Stimulated activated CD4-positive, alpha-beta T cell treated with anti-CD3 and anti-CD28 coated beads, Interleukin-2, amount 100 ng/mL, for 24 hours (primary cell): ENCODE measurements at places on chromosomes 1 and 21.
A peak's percentile ranks its signal among the peaks of the same experiment; 100 is the strongest.

DNA sequence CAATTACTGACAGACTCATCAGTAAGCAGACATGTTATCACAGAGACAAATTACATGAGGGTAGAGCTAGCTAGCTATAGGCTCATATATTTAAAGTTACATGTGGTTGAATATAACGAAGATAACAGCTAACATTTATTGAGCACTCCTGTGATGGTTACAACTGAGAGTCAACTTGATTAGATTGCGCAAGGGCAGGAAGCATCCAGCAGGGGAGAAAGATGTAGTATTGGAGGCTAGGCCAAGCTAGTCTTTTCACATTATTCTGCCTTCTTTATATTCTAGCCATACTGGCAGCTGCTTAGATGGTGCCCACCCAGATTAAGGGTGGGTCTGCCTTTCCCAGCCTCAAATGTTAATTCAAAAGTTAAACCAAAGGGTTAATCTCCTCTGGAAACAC lies 37.1 kb downstream of the PIGK start:
- DNase-seq = no peak

DNA sequence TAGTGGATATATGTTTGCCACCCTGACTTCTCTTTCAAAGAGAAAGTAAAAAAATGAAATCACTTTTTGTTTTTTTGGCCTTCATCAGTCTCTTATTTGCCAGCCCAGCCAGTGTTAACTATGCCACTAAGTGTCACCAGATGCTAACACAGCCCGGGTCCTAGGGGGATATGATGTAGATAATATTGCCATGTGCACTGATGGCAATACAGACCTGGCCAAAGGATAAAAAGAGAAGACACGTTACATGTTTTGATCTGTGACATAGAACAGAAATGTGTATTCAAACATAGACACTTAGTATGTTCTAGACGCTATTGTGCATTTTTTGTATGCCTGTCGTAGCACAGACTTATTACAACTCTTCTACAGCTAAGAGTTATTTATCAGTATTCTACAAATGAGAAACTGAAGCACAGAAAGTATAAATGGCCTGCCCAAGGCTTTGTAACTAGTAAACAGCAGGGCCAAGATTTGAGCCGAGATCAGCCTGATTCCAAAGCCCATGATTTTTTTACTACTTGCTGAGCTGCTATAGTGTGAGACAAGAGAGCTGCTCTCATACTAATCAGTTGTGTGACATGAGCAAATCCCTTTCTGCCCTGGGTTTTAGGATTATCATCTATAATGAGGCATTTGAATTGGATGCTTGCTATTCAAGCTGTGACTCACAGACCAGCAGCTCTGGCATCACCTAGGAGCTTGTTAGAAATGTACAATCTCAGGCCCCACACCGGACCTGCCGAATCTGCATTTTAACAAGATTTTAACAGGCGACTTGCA lies 6.3 kb downstream of the LRRC53 start:
- DNase-seq = no peak

- DNase-seq = no peak
Measured at GRCh38 chr1:166588741-166589140, 250.5 kb upstream of the POGK start.

DNA sequence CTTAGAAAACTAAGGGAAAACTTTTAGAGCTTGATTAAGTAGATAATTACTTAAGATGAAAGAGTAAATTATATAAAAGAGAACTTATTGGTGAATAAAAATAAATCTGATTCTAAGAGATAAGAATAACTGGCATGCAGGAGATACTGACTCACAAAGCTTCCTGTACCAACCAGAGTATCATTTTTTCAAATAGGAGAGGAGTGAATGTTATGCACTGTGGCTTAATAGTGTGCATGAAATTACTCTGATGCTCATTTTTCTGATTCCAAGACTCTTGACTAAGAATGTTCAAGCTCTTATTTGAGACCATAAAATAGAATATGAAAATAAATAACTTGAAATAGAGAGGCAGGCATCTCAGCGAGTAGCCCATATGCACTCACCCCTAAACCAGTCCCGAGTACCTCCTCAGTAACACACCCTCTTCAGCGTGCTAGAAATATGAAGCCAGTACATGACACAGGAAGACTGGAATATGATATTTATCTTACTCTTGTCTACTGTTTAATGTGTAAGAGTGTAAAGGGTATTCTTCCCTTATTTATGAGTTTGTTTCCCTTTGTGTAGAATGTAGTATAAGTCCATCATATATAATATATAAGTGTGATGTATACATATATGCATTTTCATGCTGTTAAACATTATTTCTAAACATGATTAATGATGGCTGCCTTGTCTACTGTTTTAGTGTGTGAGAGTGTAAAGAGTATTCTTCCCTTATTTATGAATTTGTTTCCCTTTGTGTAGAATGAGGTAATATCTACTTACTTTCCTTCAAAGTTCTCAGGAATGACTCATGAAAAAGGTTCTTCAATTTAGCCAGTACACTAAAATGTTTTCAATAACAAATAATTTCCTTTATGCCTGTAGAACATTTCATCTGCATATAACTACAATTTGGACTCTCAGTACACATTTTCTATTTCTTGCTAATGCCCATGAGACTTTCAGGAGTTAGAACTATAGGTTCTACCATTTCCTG lies 99.2 kb upstream of the PALMD start:
- DNase-seq = no peak

GRCh38 chr1:92713939-92714338 lies 71.0 kb downstream of the EVI5 start:
- DNase-seq = no peak

GRCh38 chr1:36068866-36069265 lies 15.0 kb upstream of the TEKT2 start:
- DNase-seq = no peak

DNA sequence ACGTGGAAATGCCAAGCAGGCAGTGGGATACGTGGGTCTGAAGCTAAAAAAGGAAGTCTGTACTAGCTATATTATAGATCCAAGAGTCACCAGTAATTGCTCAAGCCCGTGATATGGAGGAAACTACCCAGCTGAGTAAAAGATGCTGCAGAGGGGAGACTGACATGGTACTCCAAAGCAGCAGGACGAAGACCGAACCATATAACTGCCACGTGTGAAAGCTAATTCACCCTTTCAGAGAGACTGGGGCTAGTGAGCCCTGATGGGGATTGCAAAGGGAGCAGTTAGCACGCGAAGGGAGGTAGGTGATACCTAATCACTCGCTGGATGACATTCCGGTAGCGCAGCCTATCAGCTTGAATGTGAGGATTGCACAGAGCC lies 316 bp downstream of the AP4B1 start:
- DNase-seq = no peak

GRCh38 chr1:202702088-202702487 lies 8.2 kb downstream of the SYT2 start:
- no peak for DNase-seq

- DNase-seq = no peak
Measured at GRCh38 chr1:231576804-231577718, 48.6 kb downstream of the TSNAX start.

GRCh38 chr1:154969860-154970452 lies 591 bp downstream of the SHC1 start:
- no peak for DNase-seq

DNA sequence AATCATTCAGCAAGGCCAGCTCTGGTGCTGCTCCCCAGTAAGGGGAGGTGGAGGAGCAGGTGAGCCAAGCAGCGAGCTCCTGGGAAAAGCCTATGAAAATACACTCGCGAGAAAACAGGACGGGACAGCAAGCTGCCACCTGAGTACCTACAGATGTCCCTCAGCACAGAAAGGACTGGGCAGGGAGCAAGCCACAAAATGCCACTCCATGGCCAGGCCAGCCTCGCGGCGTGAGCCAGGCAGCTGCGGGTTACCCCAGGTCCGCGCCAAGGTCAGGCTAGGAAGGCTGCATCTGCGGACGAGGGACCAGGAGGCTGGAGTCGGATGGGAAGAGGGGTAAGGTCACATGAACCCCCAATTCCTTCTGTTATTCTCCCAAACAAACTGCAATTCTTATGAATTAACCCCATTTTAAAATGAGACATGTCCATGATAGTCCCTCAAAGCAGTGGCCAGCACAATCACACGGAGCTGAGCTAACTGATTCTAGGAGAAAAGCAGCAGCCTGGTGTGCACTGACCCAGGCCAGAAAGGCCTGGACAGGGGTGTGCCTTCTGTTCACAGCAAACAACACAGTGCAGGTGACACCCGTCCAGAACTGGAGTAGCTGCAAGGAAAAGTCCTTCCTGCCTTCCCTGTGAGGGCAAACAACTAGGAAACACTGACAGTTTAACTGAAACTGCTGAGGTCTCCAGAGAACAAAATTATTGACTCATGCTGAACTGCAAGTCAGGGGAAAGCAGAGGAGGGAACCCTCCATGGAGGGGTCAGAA lies 26.5 kb downstream of the PARP1 start:
- DNase-seq = no peak

DNA sequence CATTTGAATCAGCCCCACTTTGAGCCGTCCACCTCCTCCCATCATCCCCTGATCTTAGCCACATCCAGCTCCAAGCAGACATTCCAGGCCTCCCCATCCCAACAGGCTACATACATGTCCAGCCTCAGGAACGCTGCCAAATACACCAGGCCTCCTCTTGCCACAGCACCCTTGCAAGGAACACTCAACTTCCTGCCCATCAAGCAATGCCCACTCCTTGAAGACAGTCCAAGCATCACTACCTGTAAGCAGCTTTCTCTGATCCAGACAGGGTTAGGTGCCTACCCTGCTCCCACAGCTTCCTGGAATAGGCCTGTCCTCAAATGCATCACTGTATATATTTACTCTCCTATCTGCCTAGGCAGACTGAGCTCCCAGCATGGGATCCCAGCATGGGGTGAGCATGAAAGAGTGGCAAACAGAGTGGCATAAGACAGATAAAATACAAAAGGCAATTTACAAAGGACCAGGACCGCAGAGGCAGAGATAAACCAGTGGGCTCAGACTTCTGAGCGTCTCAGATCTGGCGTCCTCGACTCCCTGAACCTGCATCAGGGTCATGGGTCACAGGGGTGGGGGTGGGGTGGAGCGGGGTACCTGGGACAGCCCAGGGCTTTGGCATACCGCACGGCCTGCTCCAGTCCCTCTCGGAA lies 816 bp downstream of the HYI start:
- DNase-seq = no peak

DNA sequence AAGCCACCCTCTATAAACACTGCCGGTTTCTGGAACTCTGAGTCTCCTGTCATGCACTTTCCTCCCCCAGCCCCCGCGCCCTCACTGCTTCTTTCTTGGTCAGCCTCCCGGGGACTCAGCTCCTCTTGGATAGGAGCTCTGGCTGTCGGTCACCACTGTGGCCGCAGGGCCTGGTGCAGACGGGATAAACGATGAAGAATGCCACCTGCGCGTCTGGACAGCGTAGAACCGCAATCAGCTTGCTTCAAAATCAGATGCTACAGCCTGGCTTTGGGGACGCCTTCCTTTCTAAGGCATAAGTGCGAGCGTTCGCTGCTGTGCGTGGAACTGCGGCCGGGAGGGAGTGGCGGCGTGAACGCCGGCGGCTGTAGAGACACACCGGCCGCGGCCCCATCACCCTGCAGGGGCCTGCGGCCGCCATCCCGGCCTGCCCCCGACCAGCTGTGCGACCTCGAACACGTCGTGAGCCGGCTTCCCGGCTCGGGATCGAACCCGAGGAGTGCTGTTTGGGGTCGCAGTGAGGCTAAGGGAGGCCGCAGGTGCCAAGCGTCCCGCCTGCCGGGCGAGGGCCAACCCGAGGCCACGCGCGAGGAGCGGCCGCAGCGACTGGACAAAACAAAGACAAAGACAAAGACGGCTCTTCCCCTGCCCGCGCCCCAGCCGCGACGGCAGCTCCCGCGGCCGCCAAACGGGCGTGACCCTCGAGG lies 688 bp downstream of the PTTG1IP start:
- peak; percentile 39 for DNase-seq

GRCh38 chr1:18486195-18486594 lies 5.5 kb downstream of the KLHDC7A start:
- DNase-seq = no peak

DNA sequence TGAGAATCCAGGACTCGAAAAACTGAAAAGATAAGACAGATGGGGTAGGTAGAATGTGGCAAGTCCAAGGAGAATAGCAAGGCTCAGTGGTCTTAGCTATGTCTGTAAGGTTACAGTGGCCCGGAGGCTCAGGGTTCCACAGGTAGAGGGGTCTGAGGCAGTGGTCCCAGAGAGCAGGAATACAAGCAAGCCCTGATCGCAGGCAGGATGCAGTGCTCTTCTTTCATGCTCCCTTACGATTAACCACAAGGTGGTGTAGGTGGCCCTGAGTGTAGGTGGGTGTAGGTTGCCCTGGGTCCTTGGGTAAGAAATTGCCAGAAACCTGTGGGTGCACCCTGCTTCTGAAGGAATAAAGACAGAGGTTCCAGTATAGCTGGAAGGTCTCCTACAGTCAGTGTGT lies 99.1 kb upstream of the RAB3GAP2 start:
- DNase-seq = no peak

DNA sequence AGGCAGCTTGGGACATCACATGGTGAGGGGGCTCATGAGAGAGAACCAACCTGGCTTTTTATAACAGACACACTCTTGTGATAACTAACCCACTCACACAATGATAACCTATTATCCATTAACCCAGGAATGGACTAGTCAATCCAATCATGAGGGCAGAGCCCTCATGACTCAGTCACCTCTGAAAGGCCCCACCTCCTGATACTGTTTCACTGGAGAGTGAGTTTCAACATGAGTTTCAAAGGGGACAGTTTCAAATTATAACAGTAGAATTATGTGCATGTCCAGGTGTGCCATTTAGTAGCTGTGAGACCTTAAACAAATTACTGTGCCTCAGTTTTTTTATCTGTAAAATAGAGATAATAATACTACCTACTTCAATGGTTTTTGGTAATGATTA lies 47.6 kb upstream of the PPP2R5A start:
- no peak for DNase-seq

GRCh38 chr1:213070406-213070805 lies 19.4 kb downstream of the RPS6KC1 start:
- no peak for DNase-seq

DNA sequence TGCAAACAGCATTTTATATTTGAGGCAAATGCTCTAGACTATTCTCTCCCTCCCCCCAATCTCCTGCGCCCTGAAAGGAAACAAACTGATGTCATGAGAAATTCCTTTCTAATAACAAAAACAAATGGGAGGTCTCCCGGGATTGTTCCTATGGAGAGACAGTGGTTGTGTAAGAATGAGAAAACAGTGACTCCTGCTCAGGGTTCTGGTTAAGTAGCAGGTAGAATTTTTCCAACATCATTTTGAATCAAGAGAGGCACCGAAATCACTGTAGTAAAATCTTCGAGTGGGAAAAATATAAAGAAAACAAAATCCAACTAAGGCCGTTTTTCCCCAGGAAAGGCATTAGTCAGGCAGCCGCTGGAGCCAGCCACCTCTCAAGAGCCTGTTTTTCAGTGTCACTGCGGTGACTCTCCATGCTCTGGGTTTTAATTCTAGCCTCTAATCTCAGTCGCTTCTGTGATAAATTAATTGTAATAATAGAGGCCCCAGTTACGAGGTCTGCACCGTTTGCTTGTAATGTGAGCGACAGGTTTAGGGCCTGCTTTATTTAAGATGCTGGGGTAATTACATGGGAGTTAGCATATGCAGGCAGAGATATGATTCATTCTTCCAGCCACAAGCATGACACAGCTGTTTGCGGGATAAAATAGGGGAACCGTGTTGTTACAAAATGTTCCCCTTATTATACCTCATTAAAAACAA lies 80.3 kb downstream of the RNF220 start:
- no peak for DNase-seq
